AG08395 (cell line): ENCODE measurements at places on chromosomes 5 and 9.

DNA sequence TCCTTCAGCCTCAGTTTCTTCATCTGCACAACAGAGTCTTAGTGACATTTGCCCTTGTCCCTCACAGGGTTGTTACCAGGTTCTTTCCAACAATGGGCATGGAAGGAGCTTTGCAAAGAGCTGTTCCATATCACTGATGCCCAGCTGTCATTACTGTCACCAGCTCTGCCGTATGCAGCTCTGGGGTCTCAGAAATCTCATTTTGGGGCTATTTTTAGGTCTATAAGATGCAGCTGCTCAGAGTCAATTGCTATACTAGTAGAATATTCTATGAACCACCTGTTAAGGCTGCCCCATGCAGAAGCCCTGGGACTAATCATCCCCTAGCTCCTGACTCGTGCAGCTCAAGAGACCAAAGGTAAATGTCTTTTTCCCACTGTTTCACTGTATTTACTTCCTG lies 105.1 kb upstream of the TNPO1 start:
- DNase-seq: no peak

- DNase-seq: no peak
Observed at GRCh38 chr5:58317009-58317408, 142.9 kb downstream of the PLK2 start.

DNA sequence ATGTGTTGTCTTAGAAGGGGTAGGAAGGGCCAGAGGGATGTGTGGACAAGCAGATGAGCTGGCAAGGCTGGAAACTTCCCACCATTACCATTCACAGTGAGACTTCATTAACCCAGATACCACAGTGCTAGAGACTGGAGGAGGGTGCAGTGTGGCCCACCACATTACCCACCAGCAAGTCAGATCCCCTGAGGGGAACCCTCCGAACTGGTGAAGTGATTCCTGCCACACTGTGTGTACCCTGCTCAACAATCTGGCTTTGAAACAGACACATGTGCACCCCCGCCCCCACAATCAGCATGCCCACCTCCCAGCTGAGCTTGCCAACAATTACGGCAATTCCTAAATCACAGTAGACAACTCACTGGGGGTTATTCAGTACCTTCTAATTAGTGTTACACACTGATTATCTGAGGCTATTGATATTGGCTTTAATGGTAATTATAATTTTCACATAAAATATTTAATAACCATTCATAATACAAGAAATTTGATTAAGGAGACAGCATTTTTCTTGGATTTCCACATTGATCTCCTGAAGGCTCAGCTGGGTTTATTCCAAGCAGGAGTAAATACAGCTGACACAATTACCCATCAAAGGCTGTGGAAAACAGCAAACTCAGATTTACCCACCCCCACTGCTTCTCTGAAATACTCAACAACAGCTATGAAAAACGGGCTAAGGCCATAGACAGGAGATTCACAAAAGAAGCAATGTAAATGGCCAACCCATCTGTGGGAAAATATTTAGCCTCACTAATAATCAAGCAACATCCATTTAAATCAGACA lies 169.3 kb upstream of the FSTL4 start:
- DNase-seq: no peak

DNA sequence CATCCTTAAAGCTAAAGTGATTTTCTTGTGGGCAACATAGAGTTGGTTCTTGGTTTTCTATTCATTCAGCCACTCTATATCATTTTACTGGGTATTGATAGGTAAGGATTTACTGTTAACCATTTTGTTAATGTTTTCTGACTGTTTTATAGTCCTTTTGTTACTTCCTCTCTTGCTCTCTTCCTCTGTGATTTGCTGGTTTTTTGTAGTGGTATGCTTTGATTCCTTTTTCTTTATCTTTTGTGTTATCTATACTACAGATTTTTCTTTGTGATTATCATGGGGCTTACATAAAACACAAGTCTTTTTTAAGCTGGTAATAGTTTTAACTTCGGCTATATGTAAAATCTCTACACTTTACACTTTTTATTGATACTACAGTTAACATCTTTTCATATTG lies 43.3 kb downstream of the CREBRF start:
- DNase-seq: no peak

DNA sequence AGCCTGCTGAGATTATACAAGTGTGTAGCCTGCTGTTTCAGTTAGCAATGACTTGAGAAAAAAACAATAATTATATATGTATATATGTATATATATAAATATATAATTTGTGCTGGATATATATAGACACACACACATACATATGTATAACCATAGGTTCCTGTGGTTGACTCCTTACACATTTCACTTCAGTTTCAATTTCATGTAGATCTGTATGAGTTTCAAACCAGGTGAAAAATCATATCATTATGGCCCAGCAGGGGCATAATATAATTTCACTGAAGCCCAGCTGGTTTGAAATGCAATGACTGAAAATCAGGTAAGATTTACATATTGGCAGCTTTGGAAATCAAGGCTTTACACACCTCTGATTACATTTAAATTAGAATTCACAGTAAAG lies 690.4 kb upstream of the CDH18 start:
- DNase-seq: no peak

GRCh38 chr5:74356009-74356695 lies 284.4 kb downstream of the ENC1 start:
- no peak for DNase-seq

DNA sequence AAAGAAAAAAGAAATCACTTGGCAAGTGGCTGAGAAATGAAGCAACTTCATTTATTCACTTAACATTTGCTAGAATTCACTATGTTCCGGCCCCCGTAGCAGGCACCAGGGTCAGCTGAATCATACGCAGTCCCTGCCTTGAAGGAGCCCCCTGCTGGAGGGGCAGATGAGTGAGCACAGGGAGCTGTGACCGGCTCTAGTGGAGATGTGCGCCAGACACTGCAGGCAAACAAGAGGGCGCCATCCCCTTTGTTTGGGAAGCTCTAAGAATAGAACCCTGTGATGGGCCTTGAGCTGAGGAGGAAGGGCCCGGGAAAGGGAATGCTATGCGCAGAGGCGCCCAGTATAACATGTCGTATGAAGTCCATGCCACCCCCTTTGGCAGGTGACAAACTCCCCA lies 20.2 kb upstream of the RPL26L1 start:
- DNase-seq: no peak
